Anterior cingulate cortex (tissue), 58 donors: ENCODE measurements at places on chromosomes 1 and 21.
A peak's percentile ranks its signal among the peaks of the same experiment; 100 is the strongest.

DNA sequence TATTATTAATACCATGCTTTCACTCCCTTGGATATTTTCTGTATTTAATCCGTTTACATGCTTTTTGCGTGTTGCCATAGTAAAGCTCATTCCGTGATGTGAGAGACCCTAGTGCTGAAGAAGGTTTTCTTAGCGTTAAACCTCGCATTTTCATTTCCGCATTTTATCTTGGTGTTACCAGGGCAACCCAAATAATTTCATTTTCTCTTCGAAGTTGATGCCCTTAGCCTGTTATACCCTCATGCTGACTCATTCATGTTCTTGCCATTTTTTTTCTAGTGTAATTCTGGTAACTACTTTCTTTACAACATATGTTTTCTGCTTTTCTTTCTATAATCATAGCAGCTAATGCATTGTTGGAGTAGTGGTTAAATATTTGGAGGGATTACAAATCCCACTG lies 37.2 kb downstream of the LRRC8C start:
- no peak for DNase-seq

DNA sequence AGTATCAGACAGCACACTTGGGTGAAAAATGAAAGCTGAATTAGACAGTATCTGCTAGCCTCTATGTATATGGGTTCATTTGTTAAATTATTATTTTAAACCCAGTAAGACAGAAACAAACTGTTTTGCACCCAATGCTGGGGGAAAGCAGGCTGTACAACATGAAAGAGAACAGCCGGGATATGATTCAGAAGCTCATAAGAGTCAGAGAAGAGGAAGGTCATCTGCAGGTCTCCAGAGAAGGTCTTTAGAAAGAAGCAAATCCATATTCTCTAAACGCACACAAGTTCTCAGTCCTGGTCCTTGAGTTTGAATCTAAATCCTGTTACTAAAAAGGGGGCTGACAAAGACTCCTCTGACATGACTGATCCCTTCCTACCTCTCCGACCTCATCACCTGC lies 155.1 kb downstream of the SIPA1L2 start:
- DNase-seq: no peak

GRCh38 chr1:59367301-59368007 lies 70.6 kb downstream of the FGGY start:
- no peak for DNase-seq

DNA sequence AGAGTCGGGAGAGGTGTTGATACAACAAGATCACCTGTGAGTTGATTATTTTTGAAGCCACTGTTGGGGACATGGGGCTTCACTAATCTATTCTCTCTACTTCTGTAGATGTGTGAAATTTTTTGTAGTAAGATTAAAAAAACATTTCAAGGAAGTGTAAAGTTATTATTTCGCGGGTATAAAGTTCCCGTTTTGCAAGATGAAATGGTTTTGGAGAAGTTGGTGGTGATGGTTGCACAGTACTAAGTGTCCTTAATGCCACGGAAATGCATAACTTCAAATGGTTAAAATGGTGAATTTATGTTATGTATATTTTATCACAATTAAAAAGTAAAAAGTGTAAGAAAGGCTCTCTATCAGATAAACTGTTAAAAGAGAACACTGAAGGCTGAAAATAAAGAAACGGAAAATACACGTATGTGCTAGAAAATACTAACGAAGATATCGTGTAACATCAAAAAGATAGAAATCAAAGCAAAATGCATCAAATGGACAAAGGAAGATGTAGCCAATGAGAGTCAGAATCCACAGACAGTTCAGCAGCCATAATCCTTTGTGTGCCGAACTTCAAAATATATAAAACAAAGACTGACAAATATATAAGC lies 2.9 kb upstream of the ITGB2 start:
- no peak for DNase-seq

DNA sequence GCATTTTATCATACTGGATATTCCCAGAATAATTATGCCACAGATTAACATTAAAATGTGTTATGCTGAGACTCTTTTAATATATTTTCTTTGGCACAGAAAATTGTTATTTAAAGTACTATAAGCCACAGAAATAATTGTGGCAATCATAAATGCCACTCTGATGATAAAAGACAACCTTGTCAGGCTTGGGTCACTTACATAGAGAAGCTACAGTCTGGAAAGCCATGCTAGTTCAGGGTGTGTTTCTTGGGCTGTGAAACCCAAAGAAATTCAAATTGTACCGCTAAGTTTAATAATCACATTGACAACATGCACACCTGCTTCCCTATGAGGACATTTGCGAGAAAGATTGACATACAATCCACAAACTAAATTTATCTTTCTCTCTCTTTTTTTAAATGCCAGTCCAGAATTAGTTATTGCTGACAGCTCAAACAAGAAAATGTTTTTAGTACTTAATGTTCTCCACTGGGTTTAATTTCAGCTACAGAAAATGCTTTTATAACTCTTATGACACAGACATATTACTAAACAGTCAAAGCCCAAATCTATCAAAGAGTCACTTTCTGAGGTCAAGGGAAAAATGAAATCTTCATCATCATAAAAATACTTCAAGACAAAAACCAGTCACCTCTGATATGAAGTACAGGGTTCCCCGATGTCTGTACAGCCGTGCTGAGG lies 38.7 kb downstream of the TTC13 start:
- DNase-seq: no peak

DNA sequence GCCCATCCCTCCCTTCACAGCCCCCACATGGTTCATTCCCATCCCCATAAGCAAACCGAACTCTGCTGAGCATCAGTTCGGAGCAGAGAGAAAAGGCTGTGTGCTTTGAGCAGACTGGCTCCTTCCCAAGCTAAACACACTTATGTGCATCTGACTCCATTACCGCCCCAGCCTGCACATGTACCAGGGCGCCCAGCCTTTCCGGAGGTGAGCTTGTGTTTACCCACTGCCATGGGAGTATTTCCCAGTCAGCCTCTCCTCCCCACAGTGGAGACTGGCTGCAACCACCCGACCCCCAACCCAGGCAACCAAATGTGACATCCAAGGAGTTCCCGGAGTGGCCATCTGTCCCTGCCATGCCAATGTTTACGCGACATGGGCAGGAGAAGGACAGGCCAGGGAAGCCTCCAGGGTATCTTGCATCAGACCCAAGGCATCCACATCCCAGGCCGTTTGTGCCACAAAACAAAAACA lies 9.4 kb downstream of the TIAM1 start:
- DNase-seq: peak; percentile 10
